ENCODE measurements at places on chromosomes 1 and 21.

DNA sequence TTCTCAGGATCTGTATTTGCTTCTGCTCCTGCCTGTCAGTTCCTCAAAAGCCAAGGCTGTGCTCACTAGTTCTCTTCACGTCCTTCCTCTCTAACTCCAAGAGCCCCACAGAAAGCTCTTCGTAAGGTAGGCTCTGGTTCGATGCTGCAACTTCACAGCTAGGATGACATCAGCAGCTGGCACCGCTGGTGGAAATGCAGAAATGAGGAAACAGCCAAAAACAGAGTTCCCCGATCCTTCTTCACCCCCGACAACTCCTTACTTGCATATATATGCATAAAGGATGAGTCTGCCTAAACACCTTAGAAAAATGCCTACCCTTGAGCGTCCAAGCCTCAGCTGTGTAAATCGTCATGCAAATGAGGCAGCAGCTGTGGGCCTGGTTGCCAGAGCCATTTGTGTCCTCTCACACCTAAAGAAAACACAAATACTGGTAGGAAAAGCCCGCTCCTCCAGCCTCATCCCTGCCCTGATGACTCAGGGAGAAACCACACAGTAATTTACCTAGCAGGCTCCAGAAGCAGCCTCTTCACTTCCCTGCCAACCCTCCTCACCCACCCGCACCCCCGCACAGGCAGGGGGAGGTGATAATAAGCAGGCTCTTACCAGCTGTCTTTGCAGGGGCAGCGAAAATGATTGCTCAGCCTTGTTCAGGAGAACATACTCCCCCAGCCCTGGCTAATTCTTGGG, 28.2 kb downstream of the BATF3 start:
- peak; percentile 59 for DNase-seq

- DNase-seq, result no peak
These were observed 553 bp downstream of the TTF2 start for GRCh38 chr1:117060441-117061317.

GRCh38 chr1:28801461-28801860, 10.5 kb upstream of the OPRD1 start:
- no peak for DNase-seq

DNA sequence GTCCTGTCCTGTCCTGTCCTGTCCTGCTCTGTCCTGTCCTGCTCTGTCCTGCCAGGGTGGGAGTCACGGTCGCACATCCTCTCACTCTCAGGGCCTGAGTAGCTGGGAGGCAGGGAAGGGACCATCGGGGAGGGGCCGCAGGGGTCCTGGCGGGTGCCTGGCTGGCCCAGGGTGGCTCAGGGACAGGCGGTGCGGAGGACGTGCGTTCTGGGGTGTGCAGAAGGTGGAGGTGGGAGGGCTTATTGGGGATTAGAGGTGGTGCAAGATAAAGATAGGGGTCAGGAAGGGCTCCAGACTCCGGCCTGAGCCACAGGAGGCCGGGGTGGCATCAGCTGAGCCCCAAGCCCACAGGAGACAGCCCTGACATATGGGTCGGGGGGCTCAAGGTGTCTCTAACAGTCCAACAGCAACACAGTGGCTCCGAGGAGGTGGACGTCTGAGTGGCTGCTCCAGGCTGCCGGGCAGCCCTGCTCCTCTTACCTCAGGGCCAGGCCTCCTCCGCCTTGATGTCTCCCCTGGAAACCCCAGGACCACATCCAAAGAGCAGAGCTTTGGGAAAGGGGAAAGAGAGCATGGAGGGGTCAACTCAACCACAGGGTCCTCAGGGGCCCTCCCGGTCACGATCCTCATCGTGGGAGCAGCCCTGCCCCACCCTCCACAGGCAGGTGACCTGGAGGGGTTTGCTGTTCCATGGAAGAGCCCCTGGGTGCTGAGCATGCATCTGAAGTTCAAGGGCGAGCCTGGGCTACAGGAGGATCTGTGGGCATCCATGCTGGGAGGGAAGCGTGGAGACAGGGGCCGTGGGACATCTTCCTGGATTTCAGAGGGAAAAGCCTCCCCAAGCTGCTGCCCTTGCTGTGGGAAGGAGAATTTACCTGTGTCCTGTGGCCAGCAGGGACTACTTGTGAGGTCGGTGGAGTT, 39.6 kb upstream of the ADARB1 start:
- no peak for DNase-seq

DNA sequence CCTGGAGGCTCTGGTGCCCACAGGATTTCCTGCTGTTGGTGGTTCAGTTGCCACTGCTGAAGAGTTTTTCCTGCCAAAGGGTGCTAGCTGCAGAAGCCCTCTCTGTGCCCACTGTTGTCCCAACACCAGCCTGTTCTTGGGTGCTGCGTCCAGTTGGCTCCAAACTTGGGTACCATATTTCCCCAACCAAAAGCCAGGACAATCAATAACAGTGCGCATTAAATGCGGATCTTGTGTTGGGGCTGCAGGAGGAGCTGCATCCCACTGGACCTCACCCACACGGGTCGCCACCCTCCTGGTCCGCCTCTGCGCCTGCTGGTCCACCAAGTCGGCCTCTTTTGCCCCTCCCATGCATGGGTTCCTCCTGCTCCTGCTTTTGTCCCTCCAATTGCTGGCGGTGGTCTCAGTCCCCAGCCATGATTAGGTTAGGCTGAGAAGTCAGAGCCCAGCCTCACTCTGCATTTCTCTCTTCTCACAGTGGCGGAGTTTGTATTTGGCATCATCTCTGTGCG, 9.8 kb downstream of the ABCG1 start:
- no peak for DNase-seq

- no peak for DNase-seq
These were observed 32.4 kb downstream of the IER5 start for GRCh38 chr1:181120924-181121323.

- no peak for DNase-seq
These were observed 102.5 kb upstream of the COA6 start for GRCh38 chr1:234270581-234271242.

DNA sequence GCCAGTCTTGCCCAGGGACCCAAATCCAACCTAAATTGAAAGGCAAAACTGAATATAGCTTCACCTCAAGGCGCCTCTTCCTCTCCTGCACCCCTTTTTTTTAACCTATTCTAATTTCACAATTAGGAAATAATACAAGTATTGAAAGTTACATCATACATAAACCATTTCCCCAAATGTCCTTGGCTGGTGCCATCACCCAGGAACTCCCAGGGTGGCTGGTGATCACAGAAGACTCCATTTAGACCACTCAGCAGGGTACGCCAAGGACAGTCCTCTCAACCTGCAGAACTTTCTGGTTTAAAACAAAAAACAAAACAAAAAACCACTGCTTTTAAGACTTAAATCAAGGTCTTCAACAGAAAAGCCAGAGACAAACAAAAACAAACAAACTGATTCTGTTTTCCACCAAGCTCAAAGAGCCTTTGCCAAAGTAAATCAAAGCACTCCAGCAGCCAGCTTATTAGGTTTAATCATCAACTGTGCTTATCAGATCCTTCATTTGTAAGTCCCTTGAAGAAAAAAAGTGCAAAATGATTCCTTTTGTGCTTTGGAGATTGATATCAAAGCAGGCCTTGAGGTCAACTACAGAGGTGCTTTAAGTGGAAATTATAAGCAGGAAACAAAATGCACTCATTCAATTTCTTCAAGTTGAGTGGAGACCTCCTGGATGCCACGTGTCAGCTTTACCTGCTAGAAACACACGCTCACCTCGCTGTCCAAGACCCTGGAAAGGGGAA, 113.0 kb downstream of the ETS2 start:
- DNase-seq, result no peak

- no peak for DNase-seq
These were observed 91.8 kb upstream of the NGF start for GRCh38 chr1:115429884-115430283.

DNA sequence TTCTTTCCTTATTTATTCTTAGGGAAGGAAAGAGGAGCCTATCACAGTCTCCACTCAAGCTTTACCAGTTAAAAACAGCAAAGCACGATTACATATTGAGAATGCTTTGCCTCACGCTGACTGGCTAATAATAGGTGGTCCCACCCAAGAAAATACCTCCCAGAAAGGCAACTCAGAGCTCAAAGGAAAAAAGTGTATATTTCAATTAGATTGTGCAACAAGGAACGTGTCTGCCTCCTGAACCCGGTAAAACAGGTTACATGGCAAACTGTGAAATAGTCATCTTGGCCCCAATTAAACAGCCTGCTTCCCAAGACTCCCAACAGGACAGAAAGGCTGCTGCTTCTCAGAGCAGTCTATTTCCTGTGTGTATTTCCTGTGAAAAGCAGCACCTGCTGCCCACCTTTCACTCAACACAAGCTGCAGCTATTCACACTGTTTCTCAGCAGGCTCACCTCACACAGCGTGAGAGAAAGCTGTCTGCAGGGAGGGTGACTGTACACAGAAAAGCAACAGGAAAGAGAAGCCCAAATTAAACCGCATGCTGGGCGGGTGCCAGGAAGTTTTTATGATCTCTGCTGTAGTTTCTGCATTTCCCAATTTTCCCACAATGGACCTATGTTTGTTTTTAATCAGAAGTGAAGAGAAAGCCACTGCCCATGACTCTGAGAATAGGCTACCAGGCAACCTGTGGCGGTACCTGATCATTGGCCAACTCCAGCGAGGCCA, 44.0 kb downstream of the URB1 start:
- no peak for DNase-seq

DNA sequence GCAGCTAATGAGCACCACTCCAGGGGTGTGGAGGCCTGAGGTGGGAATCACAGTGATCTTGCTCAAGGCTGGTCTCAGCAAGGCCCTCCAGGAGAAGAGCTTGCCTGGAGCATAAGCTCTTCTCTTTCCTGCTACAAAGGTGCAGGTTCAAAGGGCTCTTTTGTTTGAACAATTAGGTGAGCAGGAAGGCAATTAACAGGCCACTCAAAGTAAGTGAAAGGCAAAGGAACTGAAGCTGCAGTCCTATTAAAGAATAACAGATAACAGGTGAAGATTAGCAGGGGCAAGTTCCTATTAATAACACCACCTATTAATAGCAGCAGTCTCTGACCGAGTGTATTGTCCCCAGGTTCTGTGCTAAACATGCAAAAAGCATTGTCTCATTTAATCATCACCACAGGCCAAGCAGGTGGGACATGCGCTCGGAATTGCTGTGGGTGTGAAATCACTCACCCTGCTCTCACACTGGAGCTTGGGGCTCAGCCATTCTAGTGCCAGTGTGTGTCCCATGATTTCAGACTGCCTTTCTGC, 113.8 kb downstream of the RHOU start:
- no peak for DNase-seq

DNA sequence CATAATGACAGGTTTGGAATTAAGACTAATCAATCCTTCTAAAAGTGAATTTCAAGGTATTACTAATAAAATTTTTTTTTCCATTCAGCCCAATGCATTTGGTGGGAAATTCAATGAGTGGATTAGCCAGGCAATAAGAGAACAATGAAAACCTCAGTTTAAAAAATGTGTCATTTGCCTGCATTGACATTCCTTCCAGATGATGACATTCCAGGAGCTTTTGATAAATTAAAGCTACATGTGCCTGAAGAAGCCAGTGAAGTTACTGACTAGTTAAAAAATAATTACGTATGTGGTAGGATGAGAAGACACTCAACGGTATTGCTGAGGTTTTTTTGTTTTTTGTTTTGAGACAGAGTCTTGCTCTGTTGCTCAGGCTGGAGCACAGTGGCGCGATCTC, 37.9 kb upstream of the RC3H1 start:
- no peak for DNase-seq

DNA sequence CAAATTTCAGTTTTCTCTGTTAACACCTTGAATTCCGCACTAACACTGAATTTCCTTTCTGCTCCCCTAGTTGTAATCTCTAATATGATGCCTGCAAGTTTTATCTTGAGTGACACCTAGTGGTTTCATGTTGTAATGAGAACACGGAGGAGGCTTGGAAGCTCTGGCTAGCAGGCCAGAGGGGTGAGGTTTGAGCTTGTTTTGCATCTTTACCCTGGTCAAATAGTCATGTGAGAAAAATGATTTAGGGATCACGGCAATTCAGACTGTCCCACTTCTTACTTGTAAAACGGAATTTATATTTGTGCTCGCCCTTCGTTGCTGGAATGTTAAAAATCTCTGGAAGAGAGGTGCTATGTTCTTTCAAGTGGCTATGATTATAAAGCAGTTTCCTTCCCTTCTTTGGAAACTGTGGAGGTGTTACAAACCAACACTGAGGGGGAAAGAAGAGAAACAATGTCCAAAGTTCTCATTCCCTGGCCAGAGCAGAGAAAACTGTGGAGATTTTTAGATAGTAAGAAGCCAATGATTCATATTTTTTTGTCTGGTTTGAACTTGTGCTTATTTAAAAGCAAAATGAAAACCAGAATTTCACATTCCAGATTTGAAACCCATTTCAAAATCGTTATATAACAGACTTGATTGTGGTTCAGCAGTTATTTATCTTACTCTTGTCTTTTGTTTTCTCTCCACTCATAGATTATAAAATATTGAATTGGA, 5.3 kb upstream of the MROH9 start:
- peak; percentile 51 for DNase-seq

DNA sequence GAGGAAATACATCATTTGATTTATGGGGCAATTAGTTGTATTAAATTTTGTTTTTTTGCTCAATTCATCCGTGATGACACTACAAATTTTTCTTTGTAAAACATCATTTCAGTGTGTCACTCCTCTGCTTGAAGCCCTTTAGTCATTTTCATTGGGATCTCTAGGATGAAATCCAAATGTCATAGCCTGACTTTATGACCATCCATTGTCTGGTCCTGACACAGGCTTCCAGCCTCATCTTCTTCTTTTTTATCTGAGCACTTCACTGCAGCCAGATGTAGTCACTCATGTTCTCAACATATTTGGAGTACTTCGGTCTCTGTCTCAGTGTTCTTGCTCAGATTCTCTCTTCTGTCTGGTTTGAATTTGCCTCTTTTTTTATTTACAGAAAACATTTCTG, 173.1 kb downstream of the HMCN1 start:
- no peak for DNase-seq

DNA sequence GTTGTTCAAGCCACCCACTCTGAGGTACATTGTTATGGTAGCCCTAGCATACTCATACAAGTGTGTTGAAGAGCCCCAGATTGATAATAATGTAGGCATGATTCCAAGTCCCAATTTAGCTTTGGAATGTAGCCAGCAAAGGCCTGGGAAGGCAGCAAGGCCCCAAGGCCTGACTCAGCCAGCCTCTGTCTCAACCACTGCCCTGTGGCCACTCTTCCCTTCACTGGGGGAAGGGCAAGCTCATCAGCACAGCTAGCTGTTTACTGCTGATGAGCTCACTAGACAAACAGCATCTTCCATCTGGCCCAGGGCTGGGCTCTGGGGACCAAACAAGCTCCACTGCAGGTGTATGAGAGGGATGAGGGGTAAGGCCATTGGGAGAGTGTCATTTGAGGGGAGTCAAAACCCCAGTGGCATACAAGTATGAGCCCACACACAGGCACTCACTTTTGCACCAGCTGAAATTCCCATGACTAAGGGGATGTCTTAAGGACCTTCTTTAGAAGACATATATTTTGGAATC, 2.2 kb upstream of the IRF6 start:
- DNase-seq, result no peak

DNA sequence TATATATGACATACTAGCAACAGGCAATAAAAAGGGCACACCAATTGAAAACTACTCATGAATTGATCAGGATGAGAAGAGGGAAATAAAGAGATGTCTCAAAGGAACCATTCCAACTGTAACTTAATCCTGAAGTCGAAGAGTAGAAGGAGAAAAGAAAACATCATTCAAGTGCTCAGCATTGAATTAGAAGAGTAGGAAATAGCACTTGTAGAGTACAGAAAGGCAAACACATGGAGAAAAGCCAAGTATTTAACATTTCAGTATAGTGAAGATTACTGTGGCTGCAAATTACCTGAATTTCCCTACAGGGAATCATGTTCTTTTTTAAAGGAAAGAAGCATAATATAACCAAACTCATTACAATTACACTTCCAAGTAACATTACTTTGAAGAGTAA, 205.0 kb downstream of the KCTD3 start:
- no peak for DNase-seq
